ENCODE measurements at places on chromosomes 1 and 21. TPM values are rescaled to one million over a fixed set of nuclear protein-coding genes. Genes with fewer than 3 reads are reported as not detected.

DNA sequence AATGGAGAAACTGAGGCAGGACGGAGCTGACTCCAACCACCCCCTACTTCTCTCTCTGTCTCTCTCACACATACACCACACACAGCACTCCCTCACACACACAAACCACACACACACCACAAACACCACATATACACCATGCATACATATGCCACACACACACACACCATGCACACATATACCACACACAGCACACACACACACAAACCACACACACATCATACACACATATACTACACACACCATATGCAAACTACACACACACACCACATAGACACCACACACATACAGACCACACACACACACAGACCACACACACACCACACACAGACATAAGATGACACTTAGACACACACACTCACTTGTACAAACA lies 94.3 kb downstream of the RIPK4 start:
- no peak for DNase-seq

The PGLYRP4 gene
- total RNA-seq: not detected

The RASAL2 gene
- 12.4 TPM for total RNA-seq

The HEYL gene
- total RNA-seq: 9.0 TPM

GRCh38 chr1:188941986-188942385 lies 1535.7 kb downstream of the BRINP3 start:
- no peak for DNase-seq

GRCh38 chr1:198763298-198763714 lies 124.5 kb downstream of the PTPRC start:
- no peak for DNase-seq

- DNase-seq: no peak
Observed at GRCh38 chr1:5664081-5664768, 328.0 kb downstream of the NPHP4 start.

The KRTAP7-1 gene
- total RNA-seq: not detected

GRCh38 chr1:9900142-9901043 lies 9.7 kb downstream of the CTNNBIP1 start:
- no peak for DNase-seq

DNA sequence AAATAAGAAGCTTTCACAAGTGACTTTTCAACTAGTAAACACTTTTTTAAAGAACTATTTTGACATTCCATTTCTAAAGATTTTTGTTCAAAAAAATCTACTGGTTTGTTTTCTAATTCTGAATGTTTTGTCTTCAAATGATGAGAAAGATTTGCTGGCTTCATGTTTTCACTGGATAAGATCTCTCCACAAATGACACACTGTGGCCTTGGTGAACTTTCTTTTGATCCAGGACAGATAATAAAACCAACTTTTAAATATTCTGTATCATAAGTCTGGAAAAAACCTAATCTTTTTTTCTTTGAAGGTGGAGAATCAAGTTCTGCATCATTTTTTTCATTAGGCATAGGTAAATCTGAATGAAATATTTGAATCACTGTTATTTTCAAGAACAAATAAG lies 3.4 kb upstream of the TMEM35B start:
- DNase-seq: no peak

- DNase-seq: no peak
Observed at GRCh38 chr1:79982211-79982610, 975.7 kb upstream of the ADGRL4 start.

DNA sequence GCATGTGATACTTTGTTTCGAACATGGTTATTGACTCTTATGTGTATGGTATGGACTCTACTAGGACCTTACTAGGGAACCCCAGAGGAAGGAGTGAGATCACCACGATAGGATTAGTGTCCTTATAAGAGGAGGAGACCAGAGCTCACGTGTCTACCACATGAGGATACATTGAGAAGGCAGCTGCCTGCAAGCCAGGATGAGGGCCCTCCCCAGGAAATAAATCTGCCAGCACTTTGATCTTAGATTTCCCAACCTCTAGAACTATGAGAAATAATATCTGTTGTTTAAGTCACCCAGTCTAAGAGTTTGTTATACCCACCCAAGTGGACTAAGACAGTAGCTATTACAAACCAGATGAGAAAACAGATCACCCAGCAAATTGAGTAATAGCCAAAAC lies 559.3 kb upstream of the USP24 start:
- DNase-seq: no peak

- no peak for DNase-seq
Observed at GRCh38 chr1:214895011-214895600, 187.4 kb upstream of the KCNK2 start.

DNA sequence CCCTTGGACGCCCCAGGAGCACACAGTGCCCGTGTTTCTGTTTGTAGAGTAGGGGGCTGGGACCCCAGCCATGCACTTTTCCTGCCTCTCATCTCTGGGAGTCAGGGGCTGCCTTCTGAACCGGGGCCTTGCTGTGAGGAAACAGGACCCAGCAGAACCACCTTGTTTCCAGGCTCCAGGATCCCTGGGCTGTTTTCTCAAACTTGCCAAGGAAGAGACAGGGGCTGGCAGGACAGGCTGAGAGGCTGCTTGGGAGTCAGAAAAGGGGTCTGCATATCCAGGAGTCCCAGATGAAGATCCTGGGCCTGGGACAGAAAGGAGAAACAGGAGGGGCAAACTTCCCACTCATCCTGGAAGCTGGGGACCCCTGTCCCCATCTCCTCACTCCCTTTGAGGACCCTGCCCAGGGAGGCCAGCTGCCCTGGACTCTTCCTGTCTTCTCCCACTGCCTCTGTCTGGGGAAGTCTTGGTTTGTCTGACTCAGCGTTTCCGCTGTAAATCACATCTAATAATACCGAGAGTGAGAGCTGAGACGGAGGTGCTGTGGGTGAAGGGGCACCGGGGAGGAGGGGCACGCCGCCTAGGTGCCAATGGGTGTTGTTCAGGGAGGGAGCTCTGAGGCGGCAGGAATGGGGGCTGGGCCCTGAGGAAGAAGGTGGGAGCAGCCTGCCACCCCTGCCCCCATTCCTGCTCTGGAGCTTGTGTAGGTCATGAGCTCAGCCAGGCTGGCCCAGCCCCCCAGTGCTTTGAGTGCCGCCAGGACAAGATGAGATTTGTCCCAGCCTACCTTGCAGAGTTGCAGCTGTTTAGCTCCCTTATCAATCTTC lies 16.7 kb downstream of the POU3F1 start:
- DNase-seq: no peak

GRCh38 chr1:154407198-154408091 lies 2.3 kb downstream of the IL6R start:
- no peak for DNase-seq

- no peak for DNase-seq
Observed at GRCh38 chr21:45330851-45331261, 43.2 kb upstream of the POFUT2 start.

DNA sequence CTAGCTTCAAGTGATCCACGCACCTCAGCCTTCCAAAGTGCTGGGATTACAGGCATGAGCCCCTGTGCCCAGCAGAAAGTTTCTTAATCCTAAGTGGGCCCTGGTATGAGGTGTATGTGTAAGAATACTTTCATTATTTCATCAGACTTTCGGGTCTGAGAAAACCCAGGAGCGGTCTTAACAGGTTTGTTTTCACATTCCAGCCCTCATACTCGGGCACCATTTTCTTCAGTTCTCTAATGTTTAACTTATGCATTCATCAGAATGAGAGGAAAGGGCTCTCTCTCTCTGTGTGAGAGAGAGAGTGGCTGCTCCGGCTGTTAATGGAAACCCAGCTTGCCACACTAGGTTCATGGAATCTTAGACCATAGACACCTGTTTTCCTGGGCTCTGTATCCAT lies 4.2 kb upstream of the PADI1 start:
- no peak for DNase-seq

GRCh38 chr1:210464519-210465039 lies 135.9 kb downstream of the HHAT start:
- DNase-seq: no peak

All from glutamatergic neuron (in vitro differentiated cells).